ENCODE measurements at places on chromosomes 2 and 18. TPM values are rescaled to one million over a fixed set of nuclear protein-coding genes. Genes with fewer than 3 reads are reported as not detected.

The PHOSPHO2 gene
- total RNA-seq = 1.7 TPM

The CXCR1 gene
- total RNA-seq = not detected

The FAM228A gene
- total RNA-seq = 1.5 TPM

The SPDYA gene
- total RNA-seq = 0.17 TPM

The ALKAL2 gene
- total RNA-seq = not detected

The CPLX4 gene
- total RNA-seq = not detected

The SERPINB13 gene
- not detected for total RNA-seq

The AQP12B gene
- total RNA-seq = not detected

The XDH gene
- 0.17 TPM for total RNA-seq

The STK16 gene
- 18.8 TPM for total RNA-seq

The RAX gene
- not detected for total RNA-seq

The CDKL4 gene
- not detected for total RNA-seq

The HRH4 gene
- not detected for total RNA-seq

The SCYGR4 gene
- not detected for total RNA-seq

The SRD5A2 gene
- not detected for total RNA-seq

The HOXD3 gene
- total RNA-seq = not detected

The ZNF396 gene
- 0.67 TPM for total RNA-seq

The LHCGR gene
- total RNA-seq = not detected

The SKOR2 gene
- total RNA-seq = not detected

The FBXO15 gene
- total RNA-seq = 0.34 TPM

The CKAP2L gene
- total RNA-seq = 19.8 TPM

The CNTNAP5 gene
- total RNA-seq = not detected

The LYPD1 gene
- 0.34 TPM for total RNA-seq

The CCDC178 gene
- total RNA-seq = not detected

The EML6 gene
- total RNA-seq = under 0.01 TPM

The TEKT4 gene
- total RNA-seq = not detected

The PLCD4 gene
- 0.67 TPM for total RNA-seq

The RGPD3 gene
- under 0.01 TPM for total RNA-seq

The PID1 gene
- total RNA-seq = 5.9 TPM

The ABCB11 gene
- total RNA-seq = not detected

The SLC19A3 gene
- 0.59 TPM for total RNA-seq

The UCN gene
- total RNA-seq = 0.15 TPM

The DSG2 gene
- 11.0 TPM for total RNA-seq

The MDH1B gene
- total RNA-seq = 0.34 TPM

Data from bronchus fibroblast of lung (primary cell).